ENCODE measurements at places on chromosomes 3 and 15.

DNA sequence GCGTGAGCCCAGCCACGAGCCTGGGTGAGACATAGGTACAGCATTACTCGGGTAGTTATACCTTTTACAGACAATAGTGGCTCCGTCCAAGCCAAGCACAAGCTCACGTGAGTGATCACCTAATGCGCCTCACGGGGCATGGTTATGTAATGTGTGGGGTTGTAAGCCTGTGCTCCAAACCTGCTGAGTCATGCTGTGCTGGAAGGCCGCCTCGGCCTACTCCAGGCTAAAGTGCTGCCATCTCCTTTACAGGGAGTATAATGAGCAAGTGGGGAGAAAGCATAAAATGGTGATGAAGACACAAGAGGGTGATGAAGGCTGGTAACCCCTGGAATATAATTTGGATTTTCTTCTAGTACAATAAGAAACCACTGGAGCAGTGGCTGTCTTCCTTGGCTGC lies 175.8 kb upstream of the STT3B start:
- no peak for DNase-seq

GRCh38 chr3:134066651-134067530 lies 37.2 kb upstream of the SLCO2A1 start:
- DNase-seq, result no peak

DNA sequence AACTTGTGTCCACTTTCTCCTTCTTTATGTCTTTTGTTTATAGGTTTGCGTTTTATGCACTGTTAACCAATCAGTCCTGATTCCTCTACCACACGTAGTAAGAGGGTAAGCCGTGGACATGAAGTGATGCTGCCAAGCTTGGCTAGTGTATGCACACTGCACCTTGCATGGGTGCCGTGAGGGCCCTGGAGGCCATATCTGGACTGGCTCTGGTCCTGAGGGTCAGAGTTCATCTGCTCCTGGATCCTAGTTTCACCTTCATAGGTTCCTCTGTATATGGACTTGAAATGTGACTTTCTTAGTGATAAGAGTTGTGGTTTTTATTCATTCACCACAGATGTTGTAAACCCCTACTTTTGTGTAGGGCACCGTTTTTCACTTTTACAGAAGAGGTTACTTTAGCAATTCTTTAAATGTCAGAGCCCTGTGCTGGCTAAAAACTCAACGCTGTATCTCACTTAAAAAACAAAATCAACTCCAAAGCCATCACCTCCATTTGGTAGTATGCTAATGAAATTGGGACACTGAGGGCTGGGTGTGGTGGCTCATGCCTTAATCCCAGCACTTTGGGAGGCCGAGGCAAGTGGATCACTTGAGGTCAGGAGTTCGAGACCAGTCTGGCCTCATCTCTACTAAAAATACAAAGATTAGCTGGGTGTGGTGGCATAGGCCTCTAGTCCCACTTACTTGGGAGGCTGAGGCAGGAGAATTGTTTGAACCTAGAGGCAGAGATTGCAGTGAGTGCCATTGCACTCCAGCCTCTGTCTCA lies 22.9 kb downstream of the SIAH2 start:
- peak; percentile 65 for DNase-seq

GRCh38 chr3:113249111-113249510 lies 37.8 kb downstream of the BOC start:
- DNase-seq, result no peak

GRCh38 chr3:195173657-195174056 lies 97.3 kb downstream of the XXYLT1 start:
- no peak for DNase-seq

DNA sequence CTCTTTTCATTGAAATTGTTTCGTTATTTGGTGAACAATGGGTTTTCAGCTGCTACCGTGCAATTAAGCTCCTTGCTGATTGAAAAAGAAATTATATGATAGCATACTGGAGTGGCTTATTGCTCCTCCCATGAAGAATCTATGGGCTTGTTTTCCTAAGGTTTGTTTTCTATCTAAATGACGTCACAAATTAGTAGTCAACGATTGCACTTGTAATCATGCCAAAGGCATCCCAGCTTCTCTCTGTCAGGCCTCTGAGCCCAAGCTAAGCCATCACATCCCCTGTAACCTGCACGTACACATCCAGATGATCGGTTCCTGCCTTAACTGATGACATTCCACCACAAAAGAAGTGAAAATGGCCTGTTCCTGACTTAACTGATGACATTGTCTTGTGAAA lies 388.0 kb upstream of the LMCD1 start:
- no peak for DNase-seq

- no peak for DNase-seq
Observed at GRCh38 chr3:152937234-152937633, 102.3 kb downstream of the P2RY1 start.

DNA sequence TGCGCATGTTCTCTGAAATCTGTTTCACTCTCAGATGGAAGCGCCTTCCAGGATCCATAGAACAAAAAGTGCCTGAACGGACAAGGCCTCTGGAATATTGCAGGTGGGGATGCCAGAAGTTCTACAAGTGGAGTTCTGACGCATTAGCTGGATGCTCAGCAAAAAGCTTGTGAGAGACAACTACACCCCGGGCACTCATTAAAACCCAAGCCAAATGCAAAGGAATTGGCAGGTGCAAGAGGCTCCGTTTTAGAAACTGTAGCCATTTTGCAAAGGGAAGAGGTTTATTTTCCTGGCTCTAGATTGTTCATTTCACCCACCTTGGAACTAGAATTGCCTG lies 35.2 kb upstream of the SLC24A5 start:
- DNase-seq, result no peak

DNA sequence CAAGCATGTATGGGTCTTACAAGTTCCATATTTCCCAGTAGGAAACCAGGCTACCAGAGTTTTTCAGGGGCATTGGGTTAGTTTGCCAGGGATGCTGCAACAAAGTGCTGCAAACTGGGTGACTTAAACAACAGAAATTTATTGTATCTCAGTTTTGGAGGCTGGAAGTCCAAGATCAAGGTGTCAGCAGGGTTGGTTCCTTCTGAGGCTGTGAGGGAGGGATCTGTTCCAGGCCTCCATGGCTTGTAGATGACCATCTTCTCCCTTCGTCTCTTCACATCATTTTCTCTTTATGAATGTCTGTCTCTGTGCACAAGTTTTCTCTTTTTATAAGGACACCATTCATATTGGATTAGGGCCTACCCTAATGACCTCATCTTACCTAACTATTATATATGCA lies 114.7 kb downstream of the LRRC28 start:
- DNase-seq, result no peak

DNA sequence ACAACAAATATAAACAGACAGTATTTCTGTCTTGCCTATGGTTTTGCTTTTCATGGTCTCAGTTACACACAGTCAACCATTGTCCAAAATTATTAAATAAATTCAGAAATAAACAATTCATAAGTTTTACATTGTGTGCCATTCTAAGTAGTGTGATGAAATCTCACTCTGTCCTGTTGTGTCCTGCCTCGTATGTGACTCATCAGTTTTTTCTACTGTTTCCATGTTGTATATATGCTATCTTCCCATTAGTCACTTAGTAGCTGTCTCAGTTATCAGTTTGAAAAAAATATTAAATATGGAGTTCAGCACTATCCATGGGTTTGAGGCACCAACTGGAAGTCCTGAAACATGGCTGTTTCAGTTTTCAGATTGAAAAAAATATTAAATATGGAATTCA lies 282.4 kb upstream of the GRM7 start:
- no peak for DNase-seq

DNA sequence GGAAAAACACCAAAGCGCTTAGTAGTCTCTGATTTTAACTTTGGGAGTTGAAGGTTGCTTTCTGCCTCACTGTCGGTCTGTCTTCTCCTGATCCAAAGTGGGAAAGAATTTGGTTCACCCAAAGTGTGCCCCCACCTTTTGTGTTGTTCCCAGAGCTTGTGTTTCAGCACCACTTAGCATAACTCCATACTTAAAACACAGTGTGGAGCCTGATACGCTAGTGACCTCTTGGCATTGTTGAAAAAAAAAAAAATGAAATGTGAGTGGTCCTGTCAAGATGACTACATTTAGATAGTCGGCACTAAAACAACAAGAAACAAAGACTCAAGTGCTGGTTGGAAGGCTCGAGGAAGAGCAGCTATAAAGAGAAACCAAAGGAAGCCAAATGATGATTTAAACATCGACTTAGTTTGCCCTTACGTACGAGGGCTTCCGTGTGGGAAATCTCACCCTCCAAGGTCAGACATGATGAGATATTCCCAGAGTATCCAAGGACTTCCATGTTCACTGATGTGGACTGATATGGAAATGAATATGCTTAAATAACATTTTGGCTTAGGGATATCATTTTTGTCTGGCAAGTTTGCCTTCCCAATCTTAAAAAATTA lies 178.8 kb downstream of the MEIS2 start:
- DNase-seq, result no peak

- no peak for DNase-seq
Observed at GRCh38 chr3:42660131-42660715, 6.7 kb downstream of the ZBTB47 start.

GRCh38 chr15:27770086-27770607 lies 329.0 kb downstream of the OCA2 start:
- DNase-seq, result no peak
